ENCODE measurements at places on chromosomes 1 and 21. TPM values are rescaled to one million over a fixed set of nuclear protein-coding genes. Genes with fewer than 3 reads are reported as not detected.
A peak's percentile ranks its signal among the peaks of the same experiment; 100 is the strongest.

The CSF3R gene
- 0.43 TPM for total RNA-seq

The ANXA9 gene
- total RNA-seq, result not detected

The UBASH3A gene
- total RNA-seq, result 67.8 TPM

DNA sequence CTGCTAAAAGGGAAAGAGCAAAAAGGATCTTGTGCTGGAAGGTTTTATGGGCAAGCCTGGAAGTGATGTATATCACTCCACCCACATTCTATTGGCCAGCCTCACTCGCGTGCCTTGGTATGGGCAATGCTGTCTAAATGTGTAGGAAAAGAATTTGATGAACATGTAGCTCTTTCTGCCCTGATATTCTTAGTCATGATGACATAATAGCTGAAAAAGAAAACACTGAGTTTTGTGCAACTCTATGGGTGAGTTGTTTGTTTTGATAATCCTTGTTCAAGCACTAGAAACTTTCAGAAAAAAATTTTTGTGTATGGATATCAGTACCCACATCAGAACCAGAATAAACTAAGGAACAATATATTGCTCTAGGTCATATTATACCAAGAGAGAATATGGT lies 231.5 kb upstream of the ST6GALNAC5 start:
- no peaks in the 10 kb centered on the region for H3K36me3 ChIP-seq
- no peak overlapping the region for H3K4me3 ChIP-seq
- no peaks in the 10 kb centered on the region for H3K27me3 ChIP-seq
- no peak overlapping the region for H3K27ac ChIP-seq
- DNase-seq, result no peak
- H3K4me1 ChIP-seq, result no peaks in the 10 kb centered on the region

DNA sequence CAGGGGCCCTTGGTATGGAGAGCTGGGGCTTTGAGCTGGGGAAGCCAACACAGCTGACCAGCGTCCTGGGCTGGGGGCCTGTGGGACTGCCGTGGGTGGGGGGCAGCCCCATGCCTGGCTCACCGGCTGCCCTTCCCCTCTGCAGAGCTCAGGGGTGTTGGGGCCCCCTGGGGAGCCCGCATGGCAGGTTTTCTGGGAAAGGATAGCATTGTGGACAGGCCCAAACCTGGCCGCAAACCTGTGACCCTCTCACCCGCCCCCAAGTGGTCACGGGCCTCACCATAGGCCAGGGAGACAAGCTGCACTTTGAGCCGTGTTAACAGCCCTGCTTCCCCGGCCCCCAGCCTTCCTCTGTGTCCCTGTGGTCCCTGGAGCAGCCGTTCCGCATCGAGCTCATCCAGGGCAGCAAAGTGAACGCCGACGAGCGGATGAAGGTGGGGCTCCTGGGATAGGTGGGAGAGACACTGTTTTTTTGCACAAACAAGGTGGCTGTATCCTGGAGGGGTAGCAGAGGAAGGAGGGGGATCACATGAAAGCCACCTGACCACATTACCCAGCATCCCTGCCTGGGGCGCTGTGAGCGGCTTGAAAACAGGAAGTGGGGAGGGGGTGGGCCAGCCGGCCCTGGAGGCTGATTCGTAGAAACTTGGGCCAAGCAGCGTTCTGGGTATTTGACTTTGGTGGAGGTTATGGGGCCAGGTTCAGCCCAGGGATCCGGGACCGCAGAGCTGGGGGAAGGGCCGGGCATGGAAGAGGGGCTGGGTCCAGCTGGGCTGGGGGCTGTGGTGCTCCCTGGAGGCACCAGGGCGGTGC lies 65.9 kb downstream of the PIK3CD start:
- peak; percentile 96 for DNase-seq
- peak overlapping the region; percentile 90 for H3K4me3 ChIP-seq
- H3K27ac ChIP-seq, result peak overlapping the region; percentile 90
- peaks cover 84% of the 10 kb centered on the region for H3K36me3 ChIP-seq
- peaks cover 69% of the 10 kb centered on the region for H3K4me1 ChIP-seq

- H3K36me3 ChIP-seq, result no peaks in the 10 kb centered on the region
- no peak for DNase-seq
- peaks cover 9% of the 10 kb centered on the region for H3K4me1 ChIP-seq
- peaks cover 10% of the 10 kb centered on the region for H3K27me3 ChIP-seq
Observed at GRCh38 chr1:202283379-202283844, 58.3 kb downstream of the UBE2T start.

GRCh38 chr1:90557706-90558105 lies 159.4 kb downstream of the BARHL2 start:
- DNase-seq, result no peak
- H3K4me3 ChIP-seq, result no peak overlapping the region
- no peak overlapping the region for H3K27ac ChIP-seq
